ENCODE measurements at places on chromosomes 2 and 18. TPM values are rescaled to one million over a fixed set of nuclear protein-coding genes. Genes with fewer than 3 reads are reported as not detected.

Gene CEP68
- total RNA-seq = 63.3 TPM

Gene NMUR1
- not detected for total RNA-seq

DNA sequence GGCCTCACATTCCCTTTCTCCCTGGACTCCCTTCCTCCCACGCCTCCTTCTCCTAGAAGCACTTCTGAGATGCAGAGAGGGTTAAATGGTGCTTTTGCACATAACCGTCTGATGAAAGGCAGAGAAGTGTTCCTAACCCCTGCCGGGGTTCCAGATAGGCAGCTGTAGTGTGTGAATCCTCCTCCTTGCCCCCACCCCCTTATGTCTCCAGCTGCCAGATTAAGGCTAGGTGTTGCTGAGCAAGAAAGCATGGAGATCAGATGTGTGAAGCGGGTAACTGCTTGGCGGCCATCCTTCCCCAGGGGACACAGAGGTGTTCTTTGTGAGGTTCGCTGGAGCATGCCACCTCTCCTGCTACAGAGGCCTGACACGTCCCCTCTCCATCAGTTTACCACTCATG, 88.3 kb downstream of the NRP2 start:
- DNase-seq = no peak

- no peak for DNase-seq
These were observed 37.8 kb upstream of the FAM110C start for GRCh38 chr2:84121-84520.

DNA sequence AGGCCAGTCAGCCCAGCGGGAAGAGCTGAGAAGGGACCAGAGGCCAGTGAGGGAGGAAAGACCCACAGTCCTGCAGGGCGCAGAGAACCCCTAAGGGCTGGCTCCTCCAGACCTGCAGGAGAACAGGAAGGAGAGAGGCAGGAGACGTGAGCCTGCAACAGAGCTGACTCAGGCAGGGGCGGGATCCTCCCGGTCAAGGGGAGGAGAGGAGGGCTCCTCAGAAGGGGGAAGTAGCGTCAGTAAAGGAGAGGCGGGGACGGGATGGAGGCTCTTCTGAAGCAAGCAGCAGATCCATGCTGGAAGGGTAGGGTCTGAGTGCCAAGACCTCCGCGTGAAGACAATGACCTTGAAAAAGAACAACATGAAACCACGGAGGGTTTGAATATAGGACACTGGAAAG, 50.8 kb downstream of the TRABD2A start:
- no peak for DNase-seq

GRCh38 chr18:61833978-61834377, 58.8 kb downstream of the RNF152 start:
- no peak for DNase-seq

DNA sequence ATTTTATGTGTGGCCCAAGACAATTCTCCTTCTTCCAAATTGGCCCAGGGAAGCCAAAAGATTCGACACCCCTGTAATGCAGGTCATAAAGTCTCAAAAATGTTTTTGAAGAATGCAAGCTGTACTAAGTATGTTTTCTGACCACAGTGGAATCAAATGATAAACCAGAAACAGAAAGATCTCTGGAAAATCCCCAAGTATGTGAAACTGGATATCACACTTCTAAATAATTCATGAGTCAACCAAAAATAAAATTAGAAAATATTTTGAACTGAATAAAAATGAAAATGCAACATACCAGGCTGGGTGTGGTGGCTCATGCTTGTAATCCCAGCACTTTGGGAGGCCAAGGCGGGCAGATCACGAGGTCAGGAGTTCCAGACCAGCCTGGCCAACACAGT, 34.1 kb upstream of the UBE2F start:
- no peak for DNase-seq

GRCh38 chr18:48002933-48003365, 72.5 kb upstream of the SMAD2 start:
- DNase-seq = no peak

GRCh38 chr2:29777161-29777560, 144.2 kb downstream of the ALK start:
- DNase-seq = no peak

Gene ELOA2
- total RNA-seq = not detected

DNA sequence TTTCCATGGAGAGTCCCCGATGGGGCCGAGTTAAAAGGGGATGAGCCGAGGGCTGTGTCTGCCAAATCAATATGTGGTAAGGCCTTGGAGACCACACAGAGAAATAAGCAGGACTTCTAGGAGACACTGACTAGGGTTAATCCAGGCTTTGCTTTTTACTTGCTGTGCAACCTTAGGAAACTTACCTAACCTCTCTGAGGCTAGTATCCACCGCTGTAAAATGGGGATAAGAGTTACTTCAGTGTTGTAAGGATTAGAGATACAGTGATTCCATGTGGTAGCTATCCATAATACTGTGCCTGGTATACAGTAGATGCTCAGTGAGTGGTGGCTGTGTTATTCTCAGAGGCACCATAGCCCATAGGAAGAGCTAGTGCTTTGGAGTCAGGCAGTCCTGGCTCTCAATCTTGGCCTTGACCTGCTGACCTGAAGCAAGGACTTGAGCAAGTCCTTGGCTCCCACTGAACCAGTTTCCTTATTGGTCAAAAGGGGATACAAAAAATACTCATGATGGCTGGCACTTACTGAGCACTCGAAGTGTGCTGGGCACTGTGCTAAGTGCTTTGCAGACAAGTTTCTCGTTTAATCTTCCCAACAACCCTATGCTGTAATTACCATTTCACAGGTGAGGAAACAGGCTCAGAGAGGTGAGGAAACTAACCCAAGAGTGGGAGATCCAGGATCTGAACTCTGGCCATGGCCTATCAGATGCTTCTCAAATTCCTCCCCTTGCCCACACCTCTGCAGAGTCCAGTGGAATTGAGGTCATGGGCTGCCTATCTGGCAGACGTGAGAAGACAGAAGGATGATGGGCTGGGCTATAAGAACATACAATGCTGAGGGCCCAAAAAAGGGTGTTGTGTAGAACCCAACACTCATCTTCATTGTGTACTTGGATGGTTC, 12.0 kb upstream of the DES start:
- DNase-seq = no peak

Gene PLEKHB2
- total RNA-seq = 59.2 TPM

GRCh38 chr2:176445956-176446355, 176.7 kb downstream of the MTX2 start:
- no peak for DNase-seq

- no peak for DNase-seq
These were observed 278.6 kb downstream of the DSC3 start for GRCh38 chr18:30763902-30764350.

Gene SLC4A5
- 4.2 TPM for total RNA-seq

Gene TRABD2A
- total RNA-seq = 7.2 TPM

- no peak for DNase-seq
These were observed 331.5 kb downstream of the HRH4 start for GRCh38 chr18:24791751-24792545.

GRCh38 chr18:48153613-48154481, 223.4 kb upstream of the SMAD2 start:
- DNase-seq = no peak

DNA sequence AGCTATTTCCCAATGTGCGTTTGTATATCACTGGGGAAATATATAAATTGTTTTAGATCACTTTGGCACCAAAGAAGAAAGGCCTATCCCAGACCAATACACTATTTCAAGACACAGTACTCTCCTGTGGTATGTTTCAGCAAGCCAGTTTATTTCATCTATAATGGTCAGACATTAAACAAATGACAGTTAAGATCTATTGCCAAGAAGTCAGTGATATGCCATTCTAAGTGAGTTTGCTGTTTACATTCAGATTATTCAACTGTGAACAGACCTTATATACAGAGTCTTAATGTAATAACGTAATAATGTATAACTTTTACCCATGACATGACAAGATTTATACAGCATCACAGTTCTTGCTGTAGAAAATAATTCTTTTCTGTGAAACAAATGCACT, 352.7 kb downstream of the CDH7 start:
- no peak for DNase-seq

Gene CYTIP
- not detected for total RNA-seq

GRCh38 chr18:8847066-8847755, 141.9 kb downstream of the MTCL1 start:
- DNase-seq = no peak

GRCh38 chr18:69755856-69756496, 191.7 kb downstream of the CD226 start:
- no peak for DNase-seq

Gene GBX2
- total RNA-seq = 3.5 TPM

Gene STPG4
- total RNA-seq = not detected

DNA sequence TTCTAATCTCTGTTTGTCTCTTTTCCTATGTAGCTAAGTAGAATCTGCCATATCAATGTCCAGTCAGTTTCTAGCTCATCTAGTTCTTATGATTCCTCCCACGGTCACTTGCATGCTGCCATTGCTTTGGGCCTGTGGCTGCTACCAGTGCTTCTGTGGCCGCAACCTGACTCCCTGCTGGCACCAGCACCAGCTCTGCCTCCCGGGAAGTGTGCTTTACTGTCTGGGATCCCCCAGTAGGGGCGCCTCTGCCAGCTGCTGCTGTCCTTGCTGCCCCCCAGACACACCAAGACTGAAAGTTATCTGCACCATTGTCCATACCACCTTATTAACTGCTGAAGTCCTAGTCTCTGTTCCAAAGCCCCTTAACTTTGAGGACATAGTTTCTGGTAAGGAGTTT, 56.3 kb downstream of the RAPGEF4 start:
- no peak for DNase-seq

DNA sequence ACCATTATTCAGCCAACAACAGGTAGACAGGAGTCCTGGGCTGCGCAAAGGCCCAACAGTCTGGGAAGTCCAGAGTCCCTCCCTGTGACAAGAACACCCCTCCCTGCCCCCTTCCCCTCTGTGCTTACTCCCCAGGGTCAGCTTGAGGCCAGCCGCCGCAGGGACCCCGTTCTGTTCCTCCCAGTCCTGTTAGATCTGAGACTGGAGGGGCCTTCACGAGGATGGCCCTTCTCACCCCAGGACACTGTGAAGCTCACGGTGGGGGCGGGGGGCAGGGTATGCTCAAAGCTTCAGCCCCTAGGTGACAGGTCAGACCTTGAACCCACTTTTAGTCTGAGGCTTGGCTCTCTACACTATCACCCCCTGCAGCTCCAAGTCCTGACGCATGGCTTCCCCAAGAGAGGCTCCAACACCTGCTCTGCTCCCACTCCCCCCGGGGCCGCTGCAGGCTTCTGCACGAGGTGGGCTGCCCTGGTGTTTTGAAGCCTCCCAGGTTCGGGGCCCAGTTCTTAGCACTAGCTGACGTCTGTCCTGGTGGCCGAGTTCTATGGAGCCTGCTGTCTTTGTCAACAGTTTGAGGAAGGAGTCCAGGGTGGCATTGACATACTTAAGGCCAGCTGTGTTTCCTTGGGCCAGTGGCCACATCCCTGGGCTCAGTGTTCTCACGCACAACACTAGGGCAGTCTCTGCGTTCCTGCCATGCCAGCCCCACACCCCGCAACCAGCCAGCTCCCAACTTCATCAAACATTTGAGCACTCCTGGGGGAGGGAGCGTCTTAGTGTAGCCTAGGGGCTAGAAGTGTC, 37.2 kb upstream of the HPCAL1 start:
- DNase-seq = no peak
